ENCODE measurements at places on chromosomes 1 and 21.

DNA sequence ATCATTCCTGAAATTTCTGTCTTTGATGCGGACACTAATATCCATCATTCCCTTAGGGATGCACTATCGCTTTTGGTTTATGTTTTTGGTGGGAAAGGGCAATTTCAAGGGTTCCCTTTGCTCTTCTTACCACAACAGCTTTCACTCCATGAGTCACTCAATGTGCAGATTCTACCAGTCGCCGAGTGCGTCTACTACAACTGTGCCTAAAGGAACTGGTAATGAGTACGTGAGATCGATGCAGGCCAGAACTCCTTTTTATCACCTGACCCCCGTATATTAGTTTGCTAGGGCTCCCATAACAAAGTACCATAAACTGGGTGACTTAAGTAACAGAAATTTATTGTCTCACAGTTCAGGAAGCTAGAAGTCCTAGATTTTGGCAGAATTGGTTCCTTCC is 27.5 kb upstream of the TMEM54 start:
- DNase-seq: no peak

GRCh38 chr1:192824511-192824910 is 15.7 kb downstream of the RGS2 start:
- no peak for DNase-seq

DNA sequence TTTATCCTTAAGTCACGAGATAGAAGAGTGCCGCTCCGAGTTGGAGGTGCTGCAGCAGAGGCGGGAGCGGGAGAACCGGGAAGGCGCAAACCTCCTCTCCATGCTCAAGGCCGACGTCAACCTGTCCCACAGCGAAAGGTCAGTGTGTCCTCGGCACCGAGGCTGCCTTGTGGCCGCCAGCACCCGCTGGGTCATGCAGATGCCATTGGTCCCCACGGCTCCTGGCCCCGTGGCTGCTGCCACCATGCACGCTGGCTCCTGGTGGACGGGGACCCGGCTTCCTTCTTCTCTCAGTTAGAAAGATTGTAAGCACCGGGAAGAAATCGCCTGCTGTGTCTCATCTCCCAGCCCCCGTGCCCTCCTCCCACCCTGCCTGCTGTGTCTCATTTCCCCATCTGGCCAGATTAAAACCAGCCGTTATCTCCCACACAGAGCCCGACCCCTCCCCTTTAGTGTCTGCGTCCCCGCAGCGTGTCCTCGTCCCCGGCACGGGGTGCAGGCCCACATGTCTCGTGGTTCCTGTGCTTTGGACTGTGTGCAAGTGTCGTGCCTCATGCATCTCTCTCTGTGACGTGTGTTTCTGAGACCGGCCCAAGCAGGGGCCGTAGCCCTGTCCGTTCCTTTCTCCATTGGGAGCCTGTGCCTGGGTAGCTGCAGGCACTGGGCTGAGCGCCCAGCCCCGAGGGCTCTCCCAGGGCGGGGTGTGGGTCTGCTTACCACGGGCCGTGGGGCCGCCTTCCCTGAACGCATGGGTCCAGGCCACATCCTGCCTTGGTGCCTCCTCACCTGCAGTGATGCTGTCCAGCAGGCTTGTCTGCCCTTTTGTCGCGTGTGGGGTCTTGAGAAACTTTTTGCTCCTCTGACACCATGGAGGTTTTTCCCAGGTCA is 62.1 kb downstream of the PCNT start:
- no peak for DNase-seq

DNA sequence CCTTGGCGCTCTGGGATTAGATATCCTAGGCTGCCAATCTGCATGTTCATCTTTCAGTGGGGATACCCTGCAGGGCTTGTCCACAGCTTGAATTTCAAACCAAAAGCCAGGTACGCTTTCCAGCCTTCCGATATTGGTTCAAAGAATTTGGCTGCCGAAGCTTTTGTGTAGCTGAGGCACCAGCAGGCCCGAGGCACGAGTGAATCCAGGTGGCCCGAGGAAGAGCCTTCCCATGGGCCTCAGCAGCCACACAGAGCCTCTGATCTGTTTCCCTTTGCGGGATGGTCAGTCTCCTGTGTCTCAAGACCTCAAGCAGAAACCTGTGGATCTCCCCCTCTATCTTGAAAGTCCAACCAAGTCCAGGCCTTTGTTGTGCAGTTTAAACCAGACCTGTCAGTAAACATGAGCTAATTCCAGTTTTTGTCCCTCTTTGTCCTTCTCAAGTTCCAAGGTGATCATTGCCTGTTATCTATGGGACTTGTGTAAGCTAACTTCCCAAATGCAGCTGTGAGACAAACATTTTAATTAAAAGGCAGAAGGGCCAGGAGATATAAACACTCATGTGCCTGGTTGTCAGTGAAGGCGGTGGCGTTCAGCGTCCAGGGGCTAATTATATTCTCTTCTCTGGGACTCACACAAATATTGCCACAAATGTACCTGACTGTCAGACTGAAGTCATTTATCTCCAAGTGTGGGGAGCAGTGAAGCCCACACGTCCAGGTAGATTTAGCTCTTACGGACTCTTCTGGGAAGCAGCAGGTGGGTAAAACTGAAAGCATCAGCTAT is 30.6 kb downstream of the VANGL1 start:
- no peak for DNase-seq

DNA sequence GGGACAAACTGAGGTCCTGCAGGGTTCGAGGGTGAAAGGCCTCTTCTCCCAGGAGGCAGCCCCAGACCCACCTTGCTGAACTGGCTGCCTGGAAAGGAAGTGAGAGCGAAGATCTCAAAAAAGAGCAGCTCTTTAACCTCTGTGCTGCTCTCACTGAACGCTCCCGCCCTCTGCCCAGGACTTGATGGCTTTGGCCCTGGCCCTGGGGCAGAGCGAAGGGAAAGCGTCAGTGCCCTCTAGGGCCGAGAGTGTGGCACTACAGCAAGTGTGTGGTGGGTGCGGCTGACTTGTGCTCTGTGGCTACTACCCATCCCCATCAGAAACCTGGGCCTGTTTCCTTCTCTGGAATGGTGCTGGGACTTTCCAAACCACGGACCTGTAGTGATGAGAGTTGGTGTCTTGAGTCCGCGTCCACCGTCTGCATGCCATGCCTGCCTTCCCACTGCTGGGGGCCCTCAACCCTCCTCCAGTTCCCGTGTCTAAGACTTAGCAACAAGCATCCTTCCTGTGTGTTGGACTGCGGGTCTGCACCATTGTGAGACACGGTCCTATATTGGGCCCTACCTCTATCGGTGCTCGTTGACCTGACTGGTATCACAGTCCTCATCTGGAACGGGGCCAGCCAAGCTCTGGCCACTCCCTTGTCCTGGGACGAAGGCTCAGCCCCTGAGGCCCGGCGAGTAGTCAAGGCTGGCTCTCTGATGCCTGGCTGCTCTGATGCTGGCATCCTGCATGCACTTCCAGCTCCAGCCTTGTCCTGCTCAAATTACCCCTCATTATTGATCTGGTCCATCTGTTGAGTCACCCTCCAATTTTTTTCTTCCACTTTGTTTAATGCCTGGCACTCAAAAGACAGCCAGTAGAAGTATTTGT is 180.3 kb downstream of the DISC1 start:
- DNase-seq: peak; percentile 72

- DNase-seq: no peak
Observed at GRCh38 chr1:217010253-217010652, 287.0 kb upstream of the ESRRG start.

DNA sequence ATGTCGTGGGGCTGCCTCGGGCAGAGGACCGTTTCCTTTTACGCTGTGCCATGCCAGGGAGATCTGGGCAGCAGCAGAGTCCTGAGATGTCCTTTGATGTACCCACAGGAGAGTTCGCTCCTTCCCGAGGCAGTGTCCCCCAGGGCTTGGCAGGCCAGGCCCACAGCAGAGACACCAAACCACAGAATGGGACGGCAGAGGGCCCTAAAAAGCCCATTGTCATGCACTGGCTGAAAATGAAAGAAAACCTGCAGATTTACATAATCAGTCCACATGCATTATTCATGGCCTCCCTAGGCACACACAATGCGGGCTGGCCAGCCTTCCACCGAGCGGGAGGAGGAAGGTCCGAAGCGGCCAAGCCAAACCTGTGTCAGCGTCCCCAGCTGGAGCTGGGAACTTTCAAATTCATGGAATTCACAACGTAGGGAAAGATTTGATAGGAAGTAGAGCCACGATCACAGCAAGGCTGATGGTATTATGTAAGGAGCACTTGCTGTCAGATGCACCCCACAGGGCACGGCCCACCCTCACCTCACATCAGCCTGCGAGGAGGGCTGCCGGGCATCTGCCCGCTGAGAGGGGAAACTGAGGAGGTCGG is 25.3 kb upstream of the EFHD2 start:
- DNase-seq: peak; percentile 36

GRCh38 chr1:237749122-237749521 is 141.6 kb downstream of the ZP4 start:
- DNase-seq: no peak

- peak; percentile 58 for DNase-seq
Observed at GRCh38 chr21:32844653-32845436, 73.3 kb upstream of the PAXBP1 start.

DNA sequence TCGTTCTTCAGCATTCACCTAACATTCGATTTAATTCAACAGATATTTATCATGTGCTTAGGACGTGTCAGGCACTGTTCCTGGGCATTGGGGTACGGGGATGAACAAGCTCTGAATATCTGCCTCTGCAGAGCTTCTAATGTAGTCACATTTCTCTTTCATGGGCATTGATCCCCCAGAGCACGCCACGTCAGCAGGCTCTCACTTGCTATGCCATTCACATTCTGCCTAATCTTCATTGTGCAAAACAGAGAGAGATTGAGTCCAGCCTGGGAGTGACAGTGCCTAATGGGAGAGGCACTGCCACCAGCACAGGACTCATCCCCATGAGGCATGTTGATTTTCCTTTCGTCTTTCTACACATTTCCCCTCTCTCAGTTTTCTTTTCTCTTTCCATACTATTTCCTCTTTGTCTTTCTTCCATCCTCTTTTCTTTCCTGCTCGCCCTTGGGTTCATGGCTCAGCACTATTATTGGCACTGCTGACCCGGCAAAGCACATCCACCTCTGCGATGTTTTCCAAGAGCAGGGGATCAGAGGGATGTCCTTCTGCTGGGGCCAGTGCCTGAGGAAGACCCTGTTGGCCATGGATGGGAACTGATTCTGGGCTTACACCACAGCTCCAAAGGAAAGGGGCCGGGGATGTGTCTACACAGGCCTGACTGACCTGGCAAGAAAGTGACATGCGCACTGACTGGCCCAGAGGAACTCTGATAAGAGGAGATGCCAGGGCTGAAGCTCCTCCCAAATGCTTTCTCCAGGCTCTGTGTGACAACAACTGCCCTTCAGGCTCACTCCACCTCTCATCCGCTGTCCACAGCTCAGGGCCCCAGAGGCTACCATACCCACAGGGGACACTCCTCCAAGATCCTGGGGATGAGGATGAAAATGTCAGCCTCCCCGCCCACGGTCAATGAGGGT is 195.9 kb downstream of the TOMM20 start:
- no peak for DNase-seq

- peak; percentile 51 for DNase-seq
Observed at GRCh38 chr1:63148825-63149645, 173.3 kb upstream of the FOXD3 start.

DNA sequence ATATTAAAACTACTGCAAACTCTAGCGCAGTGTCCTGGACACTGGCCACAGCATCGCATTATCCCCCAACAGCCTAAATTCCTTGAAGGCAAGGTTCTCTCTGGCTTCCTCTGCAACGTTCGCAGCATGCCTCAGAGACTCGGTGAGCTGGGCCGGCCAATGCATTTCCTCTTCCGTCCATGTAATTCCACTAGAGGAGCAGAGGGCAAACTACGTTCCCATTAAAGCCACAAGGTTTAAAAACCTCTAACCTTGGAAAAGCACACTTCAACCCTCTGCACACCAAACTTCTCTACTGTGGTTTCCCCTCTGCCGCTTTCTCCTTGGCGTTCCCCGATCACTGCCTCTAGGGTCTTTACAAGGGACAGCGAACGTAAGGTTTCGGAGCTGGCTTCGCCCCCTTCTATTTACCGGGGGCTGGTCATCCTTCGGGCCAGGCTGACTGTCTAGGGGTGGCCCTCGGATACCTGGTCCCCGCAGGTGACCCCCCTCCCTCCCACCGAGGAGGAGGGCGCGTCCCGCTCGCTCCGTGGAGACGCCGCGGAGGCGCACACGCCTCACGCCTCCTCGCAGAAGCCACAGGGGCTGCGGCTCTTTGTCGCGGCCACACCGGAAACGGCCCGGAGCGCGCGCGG is 456 bp upstream of the SMYD2 start:
- peak; percentile 82 for DNase-seq

DNA sequence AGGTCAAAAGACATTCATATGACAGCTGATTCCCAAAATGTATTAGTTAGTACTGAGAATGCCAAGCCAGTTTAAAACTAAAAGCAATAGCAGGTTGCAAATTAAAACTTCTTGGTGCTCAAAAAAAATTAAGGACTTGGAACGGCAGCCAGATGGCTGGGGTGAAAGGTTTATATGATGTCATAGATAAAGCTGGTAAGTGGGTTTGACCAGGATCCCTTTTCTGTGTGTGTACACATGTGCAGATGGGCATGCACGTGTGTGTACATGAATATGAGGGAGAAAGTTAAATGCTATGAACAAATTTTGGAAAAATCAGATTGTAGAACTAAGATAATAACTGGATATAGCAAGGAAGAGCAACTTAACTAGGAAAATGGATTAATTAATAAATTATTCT is 39.1 kb upstream of the DPH5 start:
- DNase-seq: no peak

GRCh38 chr1:85225624-85226380 is 25.0 kb upstream of the SYDE2 start:
- DNase-seq: no peak

GRCh38 chr1:62462370-62462769 is 25.5 kb downstream of the USP1 start:
- DNase-seq: no peak

GRCh38 chr1:66575739-66576138 is 41.8 kb downstream of the SGIP1 start:
- DNase-seq: no peak

DNA sequence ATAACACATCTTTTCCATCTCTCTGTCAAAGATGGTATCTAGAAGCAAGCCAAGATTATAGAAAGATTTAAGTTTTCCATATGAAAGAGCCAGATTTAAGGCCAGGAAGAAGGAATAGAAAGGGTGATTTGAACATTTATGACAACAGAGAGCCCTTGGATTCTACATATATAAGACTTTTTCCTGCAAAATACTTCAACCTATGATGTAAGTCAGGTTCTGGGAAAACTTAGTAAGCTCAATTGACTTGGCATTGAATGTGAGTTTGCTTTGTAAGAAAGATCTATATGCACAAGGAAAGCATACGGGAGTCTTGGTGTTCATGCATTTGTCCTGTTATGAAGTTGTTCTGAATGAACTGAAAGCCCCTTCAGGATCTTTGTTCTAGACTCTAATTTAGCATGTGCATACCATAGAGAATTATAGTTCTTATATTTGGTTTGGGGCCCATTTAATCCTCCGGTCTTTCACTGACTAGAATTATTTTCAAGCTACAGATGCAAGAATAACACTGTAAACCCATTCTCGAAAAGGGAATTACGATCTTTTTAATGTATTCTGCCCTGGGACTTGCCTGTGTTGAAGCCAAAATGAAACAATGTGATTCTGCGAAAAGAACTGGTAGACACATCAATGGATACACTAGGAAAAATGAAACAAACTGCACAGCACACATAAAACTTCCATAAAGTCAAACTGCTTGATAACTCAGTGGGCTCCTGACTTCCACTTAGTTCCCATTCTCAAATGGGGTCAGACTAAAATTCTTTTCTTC is 152.8 kb downstream of the DISP1 start:
- DNase-seq: no peak

Measured in kidney tubule cell (primary cell).